Non-pigmented ciliary epithelial cell (primary cell): ENCODE measurements at places on chromosomes 12 and 14.

GRCh38 chr14:87088588-87088987 is 904.4 kb downstream of the GALC start:
- no peak for DNase-seq

DNA sequence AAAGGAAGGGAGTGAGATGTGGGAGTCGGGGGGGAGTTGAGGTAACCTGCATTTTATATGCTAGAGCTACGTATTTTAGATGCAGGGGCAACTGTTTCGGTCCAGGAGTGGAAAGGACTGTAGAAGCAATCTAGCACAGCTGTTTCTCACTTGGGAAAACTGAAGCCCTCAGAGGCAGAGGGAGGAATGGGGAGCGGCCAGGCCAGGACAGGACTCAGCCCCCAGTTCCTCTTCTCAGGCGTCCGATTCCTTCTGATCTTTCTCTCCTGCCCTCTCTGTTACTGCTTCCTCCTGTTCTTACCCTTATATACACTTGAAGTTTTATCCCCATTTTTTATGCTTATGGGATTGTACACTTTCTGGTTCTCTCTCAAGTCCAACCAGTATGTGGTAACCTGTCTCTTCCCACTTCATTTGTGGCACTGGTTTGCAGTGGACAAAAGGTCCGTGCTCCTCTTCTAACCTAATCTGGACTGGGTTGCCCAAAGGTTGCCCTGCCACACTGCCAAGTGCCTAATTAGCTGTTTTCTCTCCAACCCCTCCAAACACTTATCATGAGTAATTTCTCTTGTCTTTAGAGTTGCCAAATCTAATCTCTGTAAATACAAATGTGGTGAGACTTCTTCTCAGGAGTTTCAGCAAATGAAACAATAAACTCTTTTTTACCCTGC is 16.2 kb downstream of the LPCAT3 start:
- DNase-seq: no peak

DNA sequence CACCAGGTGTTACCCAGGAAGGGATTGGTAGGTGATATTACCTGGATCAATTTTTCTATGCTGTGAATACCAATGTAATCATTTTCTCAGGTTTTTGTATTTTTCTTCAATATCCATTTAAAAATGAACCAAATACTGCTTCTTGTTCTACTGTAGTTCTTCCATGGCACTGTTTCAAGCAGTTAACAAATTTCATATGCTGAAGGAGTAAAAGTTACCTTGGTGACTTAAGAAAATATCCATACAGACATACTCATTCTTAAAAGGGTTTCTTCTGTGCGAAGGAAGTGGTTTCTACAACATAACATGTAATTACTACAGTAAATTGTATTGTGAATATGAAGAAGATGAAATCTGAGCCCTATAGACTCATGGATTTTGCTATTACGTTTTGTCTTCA is 222.5 kb downstream of the TMEM117 start:
- no peak for DNase-seq

DNA sequence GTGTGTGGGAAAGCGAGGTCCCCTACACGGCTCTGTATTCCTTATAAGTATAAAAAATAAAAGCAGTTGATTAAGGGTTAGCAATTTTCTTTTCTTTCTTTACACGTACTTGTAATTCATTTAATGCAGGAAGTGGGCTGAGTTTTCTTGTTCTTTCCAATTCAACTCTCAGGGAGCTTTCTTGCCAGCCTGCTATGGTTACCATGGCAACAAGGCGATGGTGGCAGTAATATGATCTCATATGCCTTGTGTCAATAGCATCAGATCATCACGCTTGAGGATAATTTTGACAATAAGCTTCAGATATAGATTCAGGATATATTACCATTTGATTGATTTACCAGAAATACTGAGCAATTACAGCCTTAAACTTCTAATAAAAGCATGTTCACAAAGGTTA is 466.5 kb downstream of the APAF1 start:
- DNase-seq: no peak

DNA sequence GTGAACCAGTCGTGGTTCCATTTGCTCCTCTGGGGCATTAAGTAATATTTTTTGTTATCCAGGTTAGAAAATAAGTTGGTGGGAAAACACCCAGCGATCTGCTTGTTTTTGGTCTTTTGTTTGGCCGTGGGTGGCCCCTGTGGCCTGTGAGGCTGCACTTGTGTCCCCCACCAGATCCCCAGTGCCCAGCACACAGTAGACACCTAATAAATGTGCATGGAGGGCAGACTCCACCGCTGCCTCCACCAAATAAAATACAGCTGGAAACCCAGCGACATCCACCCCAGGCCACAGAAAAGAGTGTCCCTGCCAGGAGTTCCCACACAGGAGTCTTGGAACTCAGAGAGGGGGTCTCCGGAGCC is 8.3 kb upstream of the PPP1R13B start:
- no peak for DNase-seq

GRCh38 chr12:132367071-132367851 is 37.9 kb upstream of the GALNT9 start:
- no peak for DNase-seq

DNA sequence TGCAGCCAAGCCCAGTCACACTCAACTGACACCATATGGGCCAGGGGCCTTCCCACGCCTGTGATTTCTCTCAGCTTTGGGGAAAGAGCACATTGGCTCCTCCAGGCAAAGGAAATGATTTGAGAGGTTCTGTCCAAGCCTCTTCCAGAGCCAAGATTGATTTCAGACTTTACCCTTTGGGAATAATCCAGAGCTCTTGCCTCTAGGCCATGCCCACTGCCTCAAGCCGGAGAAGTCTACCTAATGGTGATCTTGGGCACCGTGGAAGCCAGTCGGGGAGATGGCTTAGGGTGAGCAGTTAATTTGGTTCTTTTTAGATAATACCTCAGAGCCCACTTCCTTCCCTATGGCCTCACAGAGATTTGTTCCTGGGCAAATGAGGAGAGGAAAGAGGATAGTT is 45.0 kb upstream of the NUAK1 start:
- DNase-seq: no peak

DNA sequence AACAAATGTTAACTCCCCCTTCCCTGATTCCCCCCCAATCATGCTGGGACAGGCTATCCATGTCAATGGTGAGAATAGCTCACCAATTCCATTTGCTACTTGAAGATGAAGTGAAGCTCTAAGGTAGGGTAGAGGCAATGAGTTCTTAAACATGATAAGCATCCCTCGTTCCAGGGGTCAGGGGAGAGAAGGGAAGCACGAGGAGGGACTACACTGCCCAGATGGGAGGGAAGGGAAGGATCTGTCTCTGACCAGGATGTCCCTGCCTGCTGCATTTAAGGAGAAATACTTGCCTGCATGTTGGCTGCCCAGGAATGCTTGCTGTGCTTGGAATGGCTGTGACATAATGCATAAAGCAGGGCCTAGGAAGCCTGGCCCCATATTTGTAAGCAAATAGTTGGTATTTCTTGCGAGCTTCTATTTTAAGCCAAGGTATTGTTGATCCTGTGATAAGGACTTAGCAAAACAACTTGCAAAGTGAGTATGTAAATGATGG is 155.1 kb downstream of the CEP83 start:
- peak; percentile 70 for DNase-seq

- DNase-seq: no peak
Observed at GRCh38 chr12:76688631-76689030, 75.3 kb upstream of the ZDHHC17 start.

- DNase-seq: no peak
Observed at GRCh38 chr14:70662816-70663215, 21.1 kb downstream of the TTC9 start.

DNA sequence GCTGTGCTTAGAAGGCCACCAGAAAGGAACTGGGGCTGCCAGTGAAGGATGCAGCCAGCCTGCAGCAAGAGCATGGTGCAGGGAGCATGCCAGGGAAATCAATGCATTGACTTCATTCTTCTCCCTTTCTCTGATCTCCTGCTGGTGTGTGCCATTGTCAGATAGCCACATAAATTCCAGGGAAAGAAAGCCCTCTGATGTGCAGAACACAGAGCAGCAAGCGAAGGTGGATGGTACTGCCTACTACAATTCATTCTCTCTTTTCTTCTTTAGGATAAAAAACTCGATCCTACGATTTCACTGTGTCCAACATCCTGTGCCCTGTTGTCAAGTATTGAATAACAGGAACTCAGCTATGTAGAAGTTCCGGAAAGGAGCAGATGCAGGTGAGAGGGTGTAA is 446.7 kb upstream of the TMEM132C start:
- no peak for DNase-seq

DNA sequence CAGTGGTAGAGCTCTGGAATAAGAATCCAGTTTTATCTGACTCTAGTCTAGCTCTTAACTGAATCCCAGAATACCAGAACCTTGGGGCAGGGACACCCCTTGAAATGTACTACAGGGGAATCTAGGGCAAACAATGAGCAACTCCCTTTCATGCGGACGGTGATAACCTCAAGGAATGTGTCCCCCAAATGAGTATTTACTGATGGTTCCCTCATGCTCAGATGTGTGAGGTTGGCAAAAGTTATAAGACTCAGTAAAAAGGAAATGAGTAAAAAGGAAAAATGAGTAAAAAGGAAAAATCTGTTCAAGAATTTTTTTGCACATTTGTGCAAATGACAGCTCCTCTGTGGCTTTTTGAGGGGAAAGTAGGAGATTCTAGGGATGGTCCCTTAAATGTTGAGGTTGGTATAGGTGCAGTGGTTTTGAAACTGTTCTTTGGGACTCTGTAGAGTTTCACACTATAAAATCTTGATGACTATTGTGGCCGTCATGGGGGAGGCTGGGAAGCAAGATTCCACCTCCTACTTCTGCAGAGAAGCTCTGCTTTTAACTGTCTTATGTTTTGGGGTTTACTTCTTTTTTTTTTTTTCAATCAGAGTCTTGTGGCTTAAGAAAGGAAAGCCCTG is 58.6 kb downstream of the NRXN3 start:
- DNase-seq: no peak

DNA sequence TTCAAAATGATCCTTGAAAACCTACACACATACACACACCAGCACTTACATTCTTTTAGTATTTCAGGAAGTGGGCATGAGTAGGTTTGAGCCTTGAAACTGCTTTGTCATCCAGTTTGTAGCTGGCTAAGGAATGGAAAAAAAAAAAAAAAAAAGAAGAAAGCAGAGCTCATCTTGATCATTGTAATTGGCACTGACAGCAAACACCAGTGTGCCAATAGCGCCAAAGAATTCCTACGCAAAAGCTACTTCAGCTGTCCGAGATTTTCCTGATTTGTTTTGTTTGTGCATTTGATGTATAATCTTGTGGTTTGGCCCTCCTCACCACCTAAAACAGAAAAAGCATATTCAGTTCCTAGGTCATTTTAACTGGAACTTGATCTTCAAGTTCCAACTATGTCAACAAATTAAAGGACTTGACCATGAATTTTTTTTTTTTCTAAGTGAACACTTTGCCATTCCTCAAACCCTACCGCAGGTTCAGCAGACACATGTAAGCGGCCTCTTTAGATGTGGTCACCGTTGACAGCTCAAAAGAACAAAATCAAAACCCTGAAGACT is 57.3 kb downstream of the FLRT2 start:
- DNase-seq: peak; percentile 68

- DNase-seq: no peak
Observed at GRCh38 chr12:32211900-32212156, 105.2 kb downstream of the BICD1 start.

GRCh38 chr14:55425091-55425490 is 13.5 kb upstream of the ATG14 start:
- DNase-seq: no peak

DNA sequence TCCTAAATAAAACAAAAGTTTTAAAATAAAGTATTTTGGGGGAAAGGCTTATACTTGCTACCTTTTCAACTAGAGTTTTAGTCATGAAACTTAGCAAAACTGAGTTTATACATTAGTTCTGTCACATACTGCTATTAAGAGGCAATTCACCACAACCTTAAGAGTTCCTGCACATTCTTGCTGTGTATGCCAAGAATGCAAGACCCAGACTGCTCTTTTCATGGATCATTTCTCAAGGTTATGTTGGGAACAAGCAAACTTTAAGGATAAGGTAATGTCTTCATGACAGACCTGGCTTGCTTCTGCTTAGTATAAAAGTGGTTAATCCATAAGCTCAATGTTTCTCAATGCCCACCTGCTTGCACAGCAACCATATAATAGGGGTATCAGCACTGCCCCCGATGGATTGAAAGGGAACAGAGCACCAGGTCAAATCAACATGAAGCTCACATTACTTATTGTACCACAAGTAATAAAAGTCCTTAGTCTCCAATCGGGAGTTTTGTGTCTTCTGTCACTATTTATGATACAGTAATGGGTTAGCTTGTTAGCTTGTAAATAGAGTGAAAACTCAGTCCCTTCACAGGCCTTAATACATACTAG is 67.6 kb downstream of the KIF21A start:
- DNase-seq: no peak

DNA sequence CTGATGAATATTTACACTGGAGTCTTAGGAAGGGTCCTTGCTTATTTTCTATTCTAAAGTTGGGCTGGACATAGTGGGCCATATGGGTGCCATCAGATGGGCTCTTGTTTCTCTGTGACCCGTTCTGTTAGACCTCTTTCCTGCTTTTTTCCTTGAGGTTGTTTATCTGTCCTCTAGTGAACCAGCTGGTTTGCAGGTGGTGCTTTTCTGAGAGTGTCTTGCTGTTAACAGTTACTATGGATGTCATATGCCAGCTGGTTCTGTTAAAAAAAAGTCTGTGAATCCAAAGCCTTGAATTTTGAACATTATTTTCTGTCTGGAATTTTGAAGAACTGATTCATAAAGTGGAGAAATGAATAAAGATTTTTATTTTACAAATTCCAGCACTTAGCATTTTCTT is 29.2 kb downstream of the ZC3H14 start:
- no peak for DNase-seq

GRCh38 chr12:108253540-108253939 is 85.6 kb downstream of the CMKLR1 start:
- DNase-seq: no peak

GRCh38 chr14:72544615-72545387 is 349.1 kb downstream of the DPF3 start:
- no peak for DNase-seq

DNA sequence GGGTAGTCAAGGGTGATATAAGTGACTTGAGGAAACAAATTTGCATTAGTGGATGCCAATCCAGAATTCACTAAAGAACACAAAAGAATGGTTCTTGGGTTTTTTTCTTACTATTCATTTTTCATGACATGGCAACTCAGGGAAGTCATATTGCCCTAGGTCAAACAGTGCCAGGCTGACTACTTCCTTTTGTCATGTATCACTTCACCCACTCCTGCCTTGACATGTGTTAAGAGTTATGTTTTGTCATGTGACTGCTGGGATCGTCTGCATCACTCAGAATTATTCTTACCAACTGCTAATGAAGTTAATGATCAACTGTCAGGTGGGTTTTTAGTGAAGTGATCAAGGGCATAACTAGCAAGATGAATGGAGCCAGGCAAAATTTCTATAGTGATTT is 74.2 kb downstream of the PRORP start:
- DNase-seq: no peak
